T-helper 2 cell (primary cell): ENCODE measurements at places on chromosomes 7 and 10.

- DNase-seq = no peak
Observed at GRCh38 chr10:29576681-29577080, 58.1 kb downstream of the SVIL start.

DNA sequence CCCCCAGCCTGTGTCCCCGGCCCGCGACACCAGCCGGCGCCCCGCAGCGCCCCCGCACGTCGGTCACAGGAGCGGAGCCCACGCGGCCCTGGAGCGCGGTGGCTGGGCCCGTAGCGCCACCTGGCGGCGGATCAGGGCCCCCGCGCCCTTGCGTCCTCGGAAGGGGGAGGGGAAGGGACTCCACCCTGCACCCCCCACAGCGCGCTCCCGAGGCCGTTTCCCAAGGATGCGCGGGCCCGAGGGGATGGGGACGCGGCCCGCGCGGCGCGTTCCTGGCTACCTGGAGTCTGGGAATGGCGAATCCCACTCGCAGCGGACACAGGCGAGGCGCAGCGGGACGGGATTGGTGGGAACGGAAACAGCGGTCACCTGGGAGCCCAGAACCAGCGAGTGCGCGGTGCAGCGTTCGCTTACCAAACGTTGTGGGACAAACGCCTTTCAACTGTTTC, 23.8 kb upstream of the MKI67 start:
- peak; percentile 67 for DNase-seq

DNA sequence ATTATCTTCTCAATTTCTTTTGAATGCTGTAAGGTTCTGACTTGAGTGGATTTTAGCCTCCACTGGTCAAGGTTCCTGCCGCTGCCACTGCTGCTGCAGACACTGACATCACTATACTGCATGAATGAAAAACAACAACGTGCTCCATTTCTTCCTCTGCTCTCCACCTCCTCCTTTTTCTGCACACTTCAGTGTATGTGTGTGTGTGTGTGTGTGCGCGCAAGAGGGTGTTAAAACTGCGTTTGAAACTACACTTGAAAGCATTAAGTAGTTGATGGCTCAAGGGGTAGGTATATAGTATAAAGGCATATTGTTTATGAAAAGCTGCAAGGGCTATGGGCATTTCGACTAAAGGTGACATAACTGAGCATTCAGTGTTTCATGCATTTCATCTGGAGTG, 3.5 kb downstream of the GLCCI1 start:
- no peak for DNase-seq

GRCh38 chr7:77561352-77561751, 24.3 kb downstream of the PTPN12 start:
- no peak for DNase-seq

GRCh38 chr10:11742009-11742778, at the start of gene ECHDC3:
Gene ECHDC3, plus strand, starts transcription at chr10:11742382. Its CDS starts 195 bp downstream, at chr10:11742577.
- peak; percentile 10 for DNase-seq

DNA sequence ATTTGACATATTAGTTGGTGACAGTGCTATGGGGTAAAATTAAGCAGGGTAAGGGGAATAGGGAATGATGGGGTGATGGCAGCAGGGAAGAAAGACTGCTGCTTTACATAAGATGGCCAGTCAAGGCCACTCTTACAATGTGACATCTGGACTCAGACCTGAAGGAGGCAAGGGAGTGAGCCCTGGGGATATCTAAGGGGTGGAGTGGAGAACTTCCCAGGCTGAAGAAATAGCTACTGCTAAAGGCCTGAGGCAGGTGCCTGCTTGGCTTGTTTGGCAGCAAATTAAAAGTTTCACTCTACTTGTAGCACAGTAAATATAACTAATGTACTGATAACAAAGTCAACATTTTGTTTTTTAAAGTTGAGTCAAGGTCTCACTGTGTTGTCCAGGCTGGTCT, 93.5 kb downstream of the IDE start:
- DNase-seq = no peak

DNA sequence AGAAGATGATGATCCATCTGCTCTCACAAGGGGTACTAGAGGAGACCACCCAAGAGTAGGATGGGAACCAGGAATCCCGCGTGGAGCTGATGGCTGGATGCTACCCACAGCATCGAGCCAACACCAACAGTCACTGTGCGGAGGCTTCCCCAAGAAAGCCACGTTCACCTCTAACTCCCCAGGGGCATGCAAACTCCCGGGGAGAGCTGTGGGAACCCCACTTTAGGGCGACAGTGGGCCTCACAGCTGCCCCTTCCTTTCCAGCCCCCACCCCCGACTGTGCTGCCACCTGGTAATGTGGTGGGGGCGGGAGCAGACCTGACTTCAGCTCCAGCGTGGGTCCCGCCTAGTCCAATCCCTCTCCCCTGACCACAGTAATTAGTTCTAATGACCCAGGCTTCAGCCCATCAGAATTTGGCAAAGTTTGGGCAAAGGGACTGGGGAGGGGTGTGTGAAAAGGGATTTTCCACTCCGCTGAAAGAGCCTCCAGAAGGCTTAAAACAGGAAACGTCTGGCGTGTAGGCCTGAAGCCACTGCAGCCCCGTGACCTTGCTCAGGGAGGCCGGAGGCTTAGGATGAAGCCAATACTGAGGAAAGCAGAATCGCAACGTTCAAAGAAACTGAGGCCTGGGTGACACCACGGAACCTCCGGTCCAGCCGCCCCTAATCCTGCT, 20.3 kb downstream of the ASB13 start:
- no peak for DNase-seq

- DNase-seq = no peak
Observed at GRCh38 chr7:141407893-141408292, 143.3 kb upstream of the AGK start.

DNA sequence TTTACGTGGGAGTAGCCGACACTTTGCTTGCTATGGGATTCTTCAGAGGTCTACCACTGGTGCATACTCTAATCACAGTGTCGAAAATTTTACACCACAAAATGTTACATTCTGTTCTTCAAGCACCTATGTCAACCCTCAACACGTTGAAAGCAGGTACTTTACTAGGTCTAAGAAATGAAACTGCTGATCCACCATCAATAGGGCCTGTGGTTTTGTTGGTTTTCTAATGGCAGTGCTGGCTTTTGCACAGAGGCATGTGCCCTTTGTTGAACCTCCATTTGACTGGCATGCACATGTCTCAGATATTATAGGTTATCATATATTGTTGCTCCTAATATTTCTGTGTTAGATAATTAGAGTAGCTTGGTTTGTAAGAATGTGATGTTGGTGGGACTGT, 123.8 kb downstream of the CFTR start:
- no peak for DNase-seq

DNA sequence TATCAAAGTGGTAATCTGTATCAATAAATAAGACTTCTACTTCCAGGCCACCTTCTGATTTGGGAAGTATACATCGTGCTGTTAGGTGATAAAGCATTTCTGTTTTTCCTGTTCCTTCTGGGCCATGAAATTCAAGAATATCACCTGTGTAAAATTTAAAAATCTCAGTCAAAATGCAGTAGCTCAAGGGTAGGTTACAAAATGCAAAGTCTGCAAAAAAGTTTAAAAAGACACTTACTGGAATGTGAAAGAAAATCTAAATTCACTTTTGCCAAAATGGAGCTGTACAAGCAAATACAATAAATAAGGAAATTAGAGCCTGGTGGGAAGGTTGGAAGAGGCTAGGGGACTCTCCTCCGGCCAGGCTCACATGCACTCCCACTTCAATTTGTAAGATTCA, 26.7 kb downstream of the XRCC2 start:
- no peak for DNase-seq

- DNase-seq = no peak
Observed at GRCh38 chr10:128568041-128568440, 441.8 kb upstream of the MKI67 start.

GRCh38 chr10:101292194-101293006, 61.6 kb upstream of the BTRC start:
- no peak for DNase-seq

- DNase-seq = no peak
Observed at GRCh38 chr7:28520074-28521015, 108.0 kb downstream of the CREB5 start.

DNA sequence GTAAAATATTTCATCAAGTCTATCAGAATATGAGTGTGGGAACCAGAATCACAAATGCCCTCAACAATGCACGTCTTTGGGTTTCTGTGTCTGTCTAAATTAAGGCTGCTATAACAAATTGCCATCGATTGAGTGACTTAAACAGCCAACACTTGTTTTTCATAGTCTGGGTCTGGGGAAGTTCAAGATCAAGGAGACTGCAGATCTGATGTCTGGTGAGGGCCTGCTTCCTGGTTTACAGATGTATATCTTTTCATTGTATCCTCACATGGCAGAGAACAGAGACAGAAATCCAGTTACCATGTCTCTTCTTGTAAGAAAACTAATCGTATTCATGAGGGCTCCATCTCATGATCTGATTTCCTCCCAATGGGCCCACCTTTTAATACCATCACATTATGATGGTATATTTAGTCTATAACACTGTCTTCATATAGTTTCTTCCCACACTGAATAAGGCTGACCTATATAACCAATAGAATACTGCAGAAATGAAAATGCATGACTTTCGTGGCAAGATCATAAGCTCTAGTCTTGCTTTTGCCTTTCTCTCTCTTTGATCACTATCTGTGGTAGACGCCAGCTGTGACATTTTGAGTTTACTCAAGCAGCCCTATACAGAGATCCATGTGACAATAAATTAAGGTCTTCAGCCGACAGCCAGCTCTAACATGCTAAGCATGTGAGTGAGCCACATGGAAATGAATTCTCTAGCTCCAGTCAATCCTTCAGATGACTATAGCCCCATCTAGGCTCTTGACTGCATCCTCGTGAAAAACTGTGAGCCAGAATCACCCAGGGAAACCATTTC, 51.9 kb downstream of the THSD7A start:
- no peak for DNase-seq

GRCh38 chr7:117250801-117251200, 72.1 kb downstream of the WNT2 start:
- DNase-seq = no peak

GRCh38 chr10:91200314-91201212, 19.9 kb upstream of the PCGF5 start:
- no peak for DNase-seq

- DNase-seq = no peak
Observed at GRCh38 chr7:79828866-79829265, 305.8 kb upstream of the GNAI1 start.

GRCh38 chr10:26486990-26487850, 49.1 kb downstream of the APBB1IP start:
- DNase-seq = peak; percentile 85

DNA sequence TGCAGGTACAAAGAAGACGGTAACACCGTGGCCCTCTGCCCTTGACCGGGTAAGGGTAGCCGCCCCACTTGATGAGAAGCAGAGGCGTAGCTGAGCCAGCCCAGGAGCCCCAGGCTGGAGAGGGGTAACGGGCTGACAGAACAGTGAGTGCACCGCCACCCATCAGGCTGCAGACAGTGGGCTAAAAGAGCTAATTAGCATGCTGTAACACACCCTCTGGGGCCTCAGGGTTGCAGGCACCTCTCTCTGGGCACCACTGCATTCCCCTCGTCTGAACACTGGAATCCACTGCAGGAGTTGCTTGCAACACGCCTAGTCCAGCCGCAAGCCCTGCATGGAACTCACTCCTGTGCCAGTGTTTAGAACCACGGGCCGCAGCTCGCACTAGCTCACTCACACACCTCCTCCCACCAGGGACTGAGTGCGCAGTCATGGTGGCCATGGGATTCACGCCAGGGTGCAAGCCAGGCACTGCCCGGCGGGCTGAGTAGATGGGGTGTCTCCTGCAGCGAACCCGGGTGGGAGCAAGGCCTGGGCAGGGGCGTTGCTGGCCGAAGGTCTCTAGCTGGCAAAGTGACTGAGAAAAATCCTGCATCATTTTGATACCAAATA, 36.1 kb downstream of the AGMO start:
- DNase-seq = no peak

DNA sequence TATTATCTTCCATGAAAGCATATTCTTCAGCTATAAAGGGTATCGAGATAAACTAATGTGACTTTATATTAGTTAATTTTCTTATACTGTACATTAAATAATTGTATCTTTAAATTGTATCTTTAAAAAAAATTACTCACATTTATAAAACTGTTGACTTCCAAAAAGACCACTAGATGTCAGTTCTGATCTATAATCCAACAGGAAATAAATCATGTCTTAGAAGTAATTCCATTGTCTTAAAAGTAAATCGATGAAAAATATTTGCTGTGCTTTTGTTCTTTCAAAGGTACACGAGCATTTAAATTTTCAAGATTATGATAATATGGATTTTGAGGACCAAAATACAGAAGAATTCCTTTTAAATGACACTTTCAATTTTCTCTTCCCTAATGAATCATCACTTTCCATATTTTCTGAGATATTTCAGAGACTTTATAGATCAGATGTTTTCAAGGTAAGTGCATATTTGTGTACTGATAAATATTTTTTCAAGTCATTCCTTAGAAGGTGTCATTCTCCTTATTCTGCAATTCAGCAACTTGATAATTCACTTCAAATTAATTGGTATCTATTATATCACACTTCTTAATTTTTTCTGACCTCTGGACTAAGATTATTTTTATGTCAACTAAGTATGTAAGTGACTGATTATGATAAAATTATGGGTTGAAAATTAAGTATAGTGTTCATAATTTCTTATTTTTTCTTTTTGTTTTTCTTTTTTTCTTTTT, 138.5 kb downstream of the CPED1 start:
- DNase-seq = no peak

DNA sequence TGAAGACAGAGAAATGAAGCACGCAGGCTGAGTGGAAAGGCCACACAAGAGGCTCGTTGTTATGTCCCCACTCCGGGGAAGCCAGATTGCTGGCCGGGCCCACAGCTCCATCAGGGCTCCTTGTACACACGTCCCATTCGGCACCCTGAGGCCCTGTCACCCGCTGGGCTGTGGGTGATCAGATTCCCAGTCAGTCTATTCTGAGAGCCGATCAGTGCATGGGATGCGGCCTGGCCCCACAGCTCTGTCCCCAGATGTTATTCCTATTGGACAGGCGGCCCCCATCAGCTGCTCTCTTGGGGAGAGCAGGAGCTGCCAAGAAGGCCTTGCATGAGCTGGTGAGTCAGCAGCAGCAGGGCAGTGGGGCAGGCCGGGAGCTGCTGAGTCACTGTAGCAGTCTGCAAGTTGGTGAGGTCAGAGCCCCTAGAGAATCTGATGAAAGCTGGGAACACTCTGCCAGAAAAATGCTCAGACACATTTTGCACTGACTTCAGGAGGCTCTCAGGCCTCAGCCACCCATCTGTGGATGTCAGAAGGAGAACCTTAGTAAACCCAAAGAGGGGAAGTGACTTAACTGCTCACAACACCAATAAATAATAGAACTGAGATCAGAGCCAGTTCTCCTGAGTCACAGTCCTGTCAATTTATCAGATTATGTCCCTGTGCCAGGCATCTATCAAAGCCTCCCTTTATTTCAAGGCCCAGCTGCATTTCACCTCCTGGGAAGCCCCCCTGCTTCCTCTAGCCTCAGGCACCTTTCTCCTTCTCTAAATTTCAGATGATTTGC, 9.4 kb upstream of the PSAP start:
- no peak for DNase-seq

DNA sequence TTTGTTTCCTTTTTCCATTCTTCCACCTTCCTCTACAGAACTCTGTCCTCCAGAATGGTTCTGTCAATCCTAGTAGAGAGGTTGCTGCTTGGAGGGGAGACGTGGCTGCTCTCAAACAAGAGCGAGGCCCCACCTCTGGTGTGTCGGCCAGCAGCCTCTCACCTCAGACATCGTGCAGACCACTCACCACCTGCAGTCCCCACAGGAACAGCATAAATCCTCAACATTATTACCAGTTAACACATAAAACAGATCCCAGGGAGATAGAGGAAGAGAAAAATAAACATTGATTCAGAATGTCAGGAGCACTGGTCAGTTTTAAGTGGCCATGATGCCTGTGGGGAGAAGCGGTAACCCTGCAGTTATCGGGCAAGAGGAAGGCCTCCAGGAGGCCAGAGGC, 485.9 kb upstream of the DPP6 start:
- no peak for DNase-seq

- DNase-seq = no peak
Observed at GRCh38 chr10:96038476-96039387, 4.7 kb upstream of the CCNJ start.
